ENCODE measurements at places on chromosomes 5 and 9. TPM values are rescaled to one million over a fixed set of nuclear protein-coding genes. Genes with fewer than 3 reads are reported as not detected.

ERP44 gene
- total RNA-seq, result 15.0 TPM

IFNA2 gene
- total RNA-seq, result not detected

NEK6 gene
- 7.7 TPM for total RNA-seq

KDM3B gene
- 40.8 TPM for total RNA-seq

ANKH gene
- total RNA-seq, result 166 TPM

All from left ventricle myocardium superior (tissue), 1 donor.